Subcutaneous preadipocyte (primary cell): ENCODE measurements at places on chromosomes 2 and 18. TPM values are rescaled to one million over a fixed set of nuclear protein-coding genes. Genes with fewer than 3 reads are reported as not detected.

Gene NT5C1B
- not detected in 2 replicates for total RNA-seq

Gene LDLRAD4
- 0.39 and 0.73 TPM in 2 replicates for total RNA-seq

Gene CPLX4
- total RNA-seq, result not detected in 2 replicates

Gene SLC5A7
- total RNA-seq, result not detected in 2 replicates

Gene RNF125
- 1.8 and 2.3 TPM in 2 replicates for total RNA-seq

Gene SNED1
- total RNA-seq, result 154 and 391 TPM in 2 replicates

Gene SCRN3
- 18.7 and 20.5 TPM in 2 replicates for total RNA-seq

Gene SKOR2
- not detected in 2 replicates for total RNA-seq

Gene PTH2R
- 0.20 and 0.37 TPM in 2 replicates for total RNA-seq

Gene CYP27A1
- 0.98 and 3.7 TPM in 2 replicates for total RNA-seq

Gene ST8SIA5
- total RNA-seq, result under 0.01 and 0.20 TPM in 2 replicates

Gene TEX44
- not detected in 2 replicates for total RNA-seq

Gene LRRTM4
- total RNA-seq, result not detected in 2 replicates

Gene DSC3
- under 0.01 TPM in 1 of 2 replicates, not detected in the other for total RNA-seq

Gene PLB1
- total RNA-seq, result 0.37 and 0.39 TPM in 2 replicates

Gene GREB1
- total RNA-seq, result 0.78 and 1.1 TPM in 2 replicates

Gene CAPN13
- total RNA-seq, result not detected in 2 replicates

Gene CCDC121
- 0.73 and 1.2 TPM in 2 replicates for total RNA-seq

Gene ACKR3
- total RNA-seq, result 1.2 and 5.5 TPM in 2 replicates

Gene TYMS
- 20.9 and 25.7 TPM in 2 replicates for total RNA-seq

Gene TM4SF20
- under 0.01 TPM in 1 of 2 replicates, not detected in the other for total RNA-seq

Gene RASGRP3
- 0.73 and 2.0 TPM in 2 replicates for total RNA-seq

Gene MEX3C
- 31.2 and 37.5 TPM in 2 replicates for total RNA-seq

Gene FSIP2
- total RNA-seq, result under 0.01 and 0.37 TPM in 2 replicates

Gene MDH1B
- total RNA-seq, result 0.37 and 0.78 TPM in 2 replicates

Gene RAPGEF4
- under 0.01 TPM in 1 of 2 replicates, not detected in the other for total RNA-seq

Gene STPG4
- under 0.01 and 0.20 TPM in 2 replicates for total RNA-seq

Gene CRYGB
- total RNA-seq, result not detected in 2 replicates

Gene PROC
- not detected in 2 replicates for total RNA-seq

Gene CRYGC
- not detected in 2 replicates for total RNA-seq

Gene OTX1
- total RNA-seq, result 0.20 TPM in 1 of 2 replicates, not detected in the other

Gene COL6A3
- 1,617 and 2,764 TPM in 2 replicates for total RNA-seq

Gene ERICH2
- total RNA-seq, result not detected in 2 replicates

Gene RTP5
- not detected in 2 replicates for total RNA-seq

Gene UGT1A3
- total RNA-seq, result not detected in 2 replicates

Gene ERFE
- 7.0 and 8.0 TPM in 2 replicates for total RNA-seq
